Hematopoietic multipotent progenitor cell (in vitro differentiated cells): ENCODE measurements at places on chromosomes 16 and 17.

DNA sequence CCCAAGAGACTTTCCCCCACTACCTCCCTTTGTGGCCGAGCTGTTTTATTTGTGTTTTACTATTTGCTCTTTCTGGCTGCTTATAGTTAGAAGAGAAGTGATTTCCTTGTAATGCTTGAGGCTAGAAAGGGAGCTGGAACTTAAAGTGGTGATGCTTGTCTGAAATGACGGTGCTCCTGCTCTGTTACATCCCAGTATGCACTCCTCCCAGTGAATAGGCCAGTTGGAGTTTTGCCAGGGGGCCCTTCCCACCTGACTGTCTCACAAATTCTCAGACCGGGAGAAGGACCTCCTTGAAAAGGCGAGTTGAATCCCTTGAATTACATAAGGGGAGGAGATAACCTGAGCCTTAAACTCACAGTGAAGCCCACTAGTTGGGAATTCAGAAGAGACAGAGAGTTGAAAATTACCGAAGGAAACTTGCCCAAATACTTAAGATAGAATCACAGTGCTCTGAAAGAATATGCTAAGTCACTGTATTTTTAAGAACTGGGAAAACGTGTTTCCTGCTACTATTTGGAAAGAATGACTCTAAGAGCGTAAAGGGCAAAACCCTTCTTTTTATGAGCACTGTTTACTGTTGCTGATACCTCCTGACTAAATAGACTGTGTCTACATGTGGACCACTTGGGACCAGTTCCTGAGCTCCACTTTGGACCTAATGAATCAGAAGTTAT lies 84.7 kb upstream of the CLEC3A start:
- no peak for DNase-seq

DNA sequence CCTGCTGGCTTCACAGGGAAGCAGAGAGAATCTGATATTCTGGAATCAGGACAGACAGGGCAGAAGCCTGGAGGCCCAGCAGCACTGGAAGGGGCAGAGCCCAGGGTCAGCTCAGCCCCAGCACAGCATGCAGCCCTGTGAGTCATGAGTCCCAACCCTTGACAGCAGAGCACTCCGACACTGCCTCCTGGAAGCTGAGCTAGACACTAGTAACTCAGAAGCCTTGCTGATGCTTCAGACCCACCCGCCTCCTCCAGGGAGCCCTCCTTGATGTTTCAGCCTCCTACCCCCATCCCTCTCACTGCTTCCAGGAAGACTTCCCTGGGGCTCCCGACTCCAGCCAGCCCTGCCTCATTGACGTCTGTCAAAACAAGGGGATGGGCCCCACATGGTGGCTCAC lies 6.9 kb downstream of the CAMKK1 start:
- DNase-seq: no peak

DNA sequence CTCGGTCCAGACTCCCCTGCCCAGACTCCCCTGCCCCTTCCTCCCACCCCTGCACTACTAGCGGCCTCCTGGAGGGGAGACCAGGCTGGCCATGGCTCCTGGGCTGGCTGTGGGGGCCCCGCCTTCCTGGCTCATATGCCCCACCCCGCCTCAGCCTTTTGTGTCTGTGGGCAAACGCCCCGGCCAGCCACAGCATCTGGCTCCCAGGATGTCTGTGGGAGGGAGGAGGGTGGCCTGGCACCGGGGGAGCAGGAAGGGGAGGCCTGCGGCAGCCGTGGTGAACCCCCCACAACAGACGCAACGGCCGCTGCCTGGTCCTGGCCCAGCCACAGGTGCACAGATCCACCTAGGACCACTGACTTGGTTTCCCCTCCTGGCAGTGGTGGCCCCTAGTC lies 32.9 kb downstream of the BAHCC1 start:
- DNase-seq: peak; percentile 89

GRCh38 chr17:55294042-55294751 lies 29.4 kb downstream of the HLF start:
- DNase-seq: no peak

- DNase-seq: no peak
These were observed 5.6 kb upstream of the CYBA start for GRCh38 chr16:88656291-88656980.

DNA sequence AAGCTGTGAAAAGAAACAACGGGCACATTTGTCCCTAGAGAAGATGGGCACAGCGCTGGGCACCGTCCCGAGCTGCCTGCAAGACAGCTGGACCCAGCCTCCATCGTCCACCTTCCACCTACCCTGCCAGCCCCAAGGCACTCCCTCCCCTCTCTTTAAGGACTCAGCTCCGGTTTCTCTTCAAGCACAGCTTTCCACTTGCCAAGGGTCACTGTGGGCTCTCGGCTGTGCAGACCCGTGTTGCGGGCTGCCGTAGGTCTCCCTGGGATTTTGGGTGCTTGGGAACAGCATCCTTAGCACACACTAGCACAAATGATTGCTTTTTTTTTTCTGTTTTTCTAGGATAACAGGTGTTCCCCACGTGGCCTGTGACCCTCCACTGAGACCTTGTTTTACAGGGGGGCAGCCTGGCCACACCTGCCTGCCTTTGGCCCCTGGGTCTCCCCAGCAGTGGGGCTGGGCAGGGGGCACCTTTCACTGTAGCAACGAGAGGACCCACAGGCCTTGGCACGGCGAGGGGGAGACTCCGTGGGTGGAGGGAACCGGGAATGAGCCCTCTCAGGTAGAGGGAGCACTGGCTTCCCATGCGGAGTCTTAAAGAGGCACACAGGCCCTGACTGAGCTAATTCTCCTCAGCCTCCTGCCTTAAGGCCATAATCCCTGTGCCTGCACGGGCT lies 1.4 kb downstream of the CHMP6 start:
- DNase-seq: no peak

GRCh38 chr16:66774981-66775380 lies 23.6 kb upstream of the DYNC1LI2 start:
- no peak for DNase-seq

DNA sequence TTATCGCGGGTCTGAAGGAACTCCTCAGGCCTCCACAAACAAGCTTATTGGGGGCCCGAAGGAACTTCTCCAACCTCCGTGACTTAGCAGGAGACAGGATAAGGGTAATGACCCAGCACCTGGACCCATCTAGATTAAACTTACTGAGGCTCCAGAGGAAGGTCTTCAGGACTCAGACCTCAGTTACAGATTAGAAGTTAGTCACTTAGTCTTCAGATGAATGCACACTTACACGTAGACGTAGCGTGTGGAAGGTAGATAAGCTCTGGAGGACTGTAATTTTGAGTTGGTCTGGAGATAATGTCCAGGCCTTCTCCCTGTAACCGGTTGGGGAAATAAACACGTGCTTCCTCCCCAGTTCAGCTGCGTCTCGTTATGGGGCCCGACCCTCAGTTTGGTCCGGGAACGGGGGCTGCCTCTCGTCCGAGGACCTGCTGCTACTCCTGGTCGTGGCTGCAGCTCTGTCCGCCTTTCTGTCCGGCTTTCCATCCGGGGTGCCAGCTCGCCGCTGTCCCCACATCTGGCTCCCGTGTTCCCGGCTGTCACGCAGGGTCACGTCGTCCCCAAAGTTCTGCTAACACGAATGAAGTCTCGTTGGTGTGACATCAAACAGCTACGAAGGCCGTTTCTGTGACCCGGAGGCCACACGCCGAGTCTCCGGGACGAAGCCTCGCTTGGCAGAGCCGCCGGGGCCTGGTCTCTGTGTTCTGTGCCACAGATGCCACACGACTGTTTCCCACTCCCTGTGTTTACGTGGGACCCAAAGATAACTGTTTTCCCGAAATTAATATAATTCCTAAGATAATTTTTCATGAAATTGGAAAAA lies 11.8 kb upstream of the SECTM1 start:
- no peak for DNase-seq

- DNase-seq: no peak
These were observed 8.1 kb upstream of the ITGAE start for GRCh38 chr17:3809135-3809534.

- no peak for DNase-seq
These were observed 20.6 kb downstream of the NPTX1 start for GRCh38 chr17:80455784-80456183.

- no peak for DNase-seq
These were observed 222.1 kb downstream of the SOX9 start for GRCh38 chr17:72342627-72343527.

DNA sequence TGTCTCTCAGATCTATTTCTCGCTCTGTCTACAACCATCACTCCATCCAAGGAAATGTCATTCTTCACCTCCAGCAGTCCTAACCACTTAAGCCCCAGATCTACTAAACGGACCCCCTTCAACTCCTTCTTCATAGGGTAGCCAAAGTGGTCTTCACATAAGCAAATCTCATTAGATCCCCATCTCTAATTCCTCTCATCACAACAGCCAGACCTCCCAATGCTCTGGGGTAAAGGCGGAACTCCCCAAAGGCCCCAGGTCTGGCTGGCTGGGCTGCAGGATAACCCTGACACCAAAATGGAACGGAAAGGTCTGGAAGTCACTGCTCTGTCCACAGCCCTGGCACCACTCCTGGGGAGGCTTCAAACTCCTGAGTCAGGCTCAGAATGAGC lies 11.1 kb downstream of the ST3GAL2 start:
- DNase-seq: no peak

- DNase-seq: no peak
These were observed 85.4 kb downstream of the TBC1D16 start for GRCh38 chr17:79950306-79950705.

GRCh38 chr17:15392326-15392741 lies 50.9 kb upstream of the TEKT3 start:
- DNase-seq: no peak

GRCh38 chr17:5705081-5705875 lies 121.0 kb upstream of the NLRP1 start:
- DNase-seq: no peak

- DNase-seq: no peak
These were observed 189.7 kb downstream of the TMEM132E start for GRCh38 chr17:34769049-34769448.

DNA sequence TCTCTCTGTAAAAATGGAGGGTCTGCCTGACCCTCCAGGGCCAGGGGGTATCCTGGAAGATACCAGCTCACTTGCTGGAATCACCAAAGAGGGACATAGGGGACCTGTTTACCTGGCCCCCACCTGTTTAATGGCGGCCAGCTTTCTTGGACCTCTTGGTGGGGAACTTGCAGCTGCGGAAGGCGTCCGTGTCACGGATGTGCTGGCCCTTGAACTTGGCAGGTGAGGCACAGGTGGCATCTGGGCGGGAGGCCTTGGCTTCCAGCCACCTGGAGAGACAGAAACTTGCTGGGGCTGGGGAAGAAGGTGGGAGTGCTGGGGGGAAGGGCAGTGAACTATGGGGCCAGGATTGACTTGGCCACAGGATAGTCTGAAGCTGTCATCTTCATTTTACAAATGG lies 3.5 kb downstream of the CHAD start:
- no peak for DNase-seq

DNA sequence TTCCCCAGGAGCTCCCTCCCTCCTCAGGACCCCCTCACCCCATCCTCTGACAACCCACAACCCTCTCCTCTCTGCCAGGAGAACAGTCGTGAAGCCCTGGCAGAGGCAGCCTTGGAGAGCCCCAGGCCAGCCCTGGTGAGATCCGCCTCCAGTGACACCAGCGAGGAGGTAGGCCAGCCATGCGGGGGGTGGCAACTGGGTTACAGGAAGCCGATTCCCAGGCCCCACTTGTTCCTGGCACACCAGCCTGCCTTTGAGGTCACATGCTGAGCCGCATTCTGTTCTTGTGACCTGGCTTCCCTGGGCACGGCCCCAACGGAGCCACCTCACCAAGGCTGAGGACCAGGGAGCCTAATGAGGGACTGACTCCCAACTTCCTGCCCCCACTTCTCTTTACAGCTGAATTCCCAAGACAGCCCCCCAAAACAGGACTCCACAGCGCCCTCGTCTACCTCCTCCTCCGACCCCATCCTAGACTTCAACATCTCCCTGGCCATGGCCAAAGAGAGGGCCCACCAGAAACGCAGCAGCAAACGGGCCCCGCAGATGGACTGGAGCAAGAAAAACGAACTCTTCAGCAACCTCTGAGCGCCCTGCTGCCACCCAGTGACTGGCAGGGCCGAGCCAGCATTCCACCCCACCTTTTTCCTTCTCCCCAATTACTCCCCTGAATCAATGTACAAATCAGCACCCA lies 7.9 kb downstream of the NAT9 start:
- no peak for DNase-seq

- no peak for DNase-seq
These were observed at the start of gene CD7 for GRCh38 chr17:82317394-82318168. Gene CD7 (minus strand): TSS chr17:82317608. CDS start chr17:82317495, 113 bp downstream.

- DNase-seq: no peak
These were observed 4.3 kb downstream of the GID4 start for GRCh38 chr17:18043491-18043890.
